NCI-H1417 treated with DMSO at 0.1 percent for 48 hours (cell line): ENCODE measurements at places on chromosomes 3 and 15.

DNA sequence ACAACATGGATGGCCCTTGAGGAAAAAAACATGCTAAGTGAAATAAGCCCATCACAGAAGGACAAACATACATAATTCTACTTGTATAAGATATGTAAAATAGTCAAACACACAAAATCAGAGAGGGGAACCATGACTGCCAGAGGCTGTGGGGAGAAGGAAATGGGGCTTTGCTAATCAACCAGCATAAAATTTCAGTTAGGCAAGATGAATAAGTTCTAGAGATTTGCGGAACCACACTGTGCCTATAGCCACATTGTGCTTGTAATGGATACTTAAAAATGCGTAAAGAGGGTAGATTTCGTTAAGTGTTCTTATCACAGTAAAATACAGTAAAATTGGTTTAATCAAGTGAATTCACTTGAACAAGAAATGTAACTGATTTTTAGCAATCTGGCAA lies 33.7 kb upstream of the SPTBN5 start:
- no peak for DNase-seq

- no peak for DNase-seq
Measured at GRCh38 chr15:31308185-31308639, 18.4 kb upstream of the KLF13 start.

- DNase-seq = peak; percentile 84
Measured at GRCh38 chr3:189372243-189372642, 200.5 kb downstream of the TPRG1 start.

DNA sequence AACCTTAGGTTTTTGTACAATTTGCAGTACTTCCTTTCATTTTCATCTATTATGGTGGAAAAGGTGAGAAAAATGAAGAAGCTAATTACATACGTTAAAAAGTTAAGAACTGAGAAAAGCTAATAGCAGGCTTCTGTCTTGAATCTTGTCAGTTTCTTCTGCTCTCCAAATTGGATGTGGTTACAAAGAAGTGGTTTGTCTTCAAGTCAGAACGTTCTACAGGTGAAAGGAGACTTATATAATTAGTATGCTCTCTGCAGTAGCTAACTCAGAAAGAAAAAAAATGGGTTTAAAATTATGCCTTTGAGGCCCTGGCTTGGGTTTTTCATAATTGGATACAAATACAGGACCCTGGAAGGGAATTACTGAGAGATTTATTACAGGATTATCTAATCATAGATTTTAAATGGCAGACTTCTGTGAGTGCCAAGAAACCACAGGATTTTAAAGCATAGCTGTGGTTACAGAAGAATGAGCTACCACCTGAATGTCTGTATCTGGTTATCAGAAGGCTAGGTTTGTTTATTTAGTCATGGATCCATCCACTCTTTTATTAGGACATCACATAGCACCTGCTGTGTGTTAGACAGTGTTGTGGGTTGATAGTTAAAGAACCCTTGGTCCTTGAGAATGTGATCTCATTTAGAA lies 528.1 kb upstream of the MCTP2 start:
- no peak for DNase-seq

- DNase-seq = no peak
Measured at GRCh38 chr3:141367038-141367730, 1.1 kb upstream of the ZBTB38 start.

DNA sequence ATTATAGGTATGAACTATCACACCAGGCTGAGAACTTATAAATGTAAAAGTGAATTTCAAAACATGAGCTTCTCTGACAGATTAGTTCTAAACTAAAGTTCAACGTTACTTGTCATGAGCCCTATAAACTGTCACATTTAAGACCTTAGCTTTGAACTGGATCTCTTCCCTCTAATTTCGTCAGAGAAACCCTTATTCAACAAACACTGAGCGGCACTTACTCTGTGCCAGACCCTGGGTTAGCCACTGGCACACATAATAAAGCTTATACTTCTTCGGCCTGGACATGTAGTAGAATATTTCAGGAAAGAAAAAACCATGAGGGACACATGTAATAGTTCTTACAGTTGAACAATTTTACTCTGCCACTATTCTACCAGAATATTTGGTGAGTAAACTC lies 5.6 kb downstream of the PCYT1A start:
- no peak for DNase-seq

DNA sequence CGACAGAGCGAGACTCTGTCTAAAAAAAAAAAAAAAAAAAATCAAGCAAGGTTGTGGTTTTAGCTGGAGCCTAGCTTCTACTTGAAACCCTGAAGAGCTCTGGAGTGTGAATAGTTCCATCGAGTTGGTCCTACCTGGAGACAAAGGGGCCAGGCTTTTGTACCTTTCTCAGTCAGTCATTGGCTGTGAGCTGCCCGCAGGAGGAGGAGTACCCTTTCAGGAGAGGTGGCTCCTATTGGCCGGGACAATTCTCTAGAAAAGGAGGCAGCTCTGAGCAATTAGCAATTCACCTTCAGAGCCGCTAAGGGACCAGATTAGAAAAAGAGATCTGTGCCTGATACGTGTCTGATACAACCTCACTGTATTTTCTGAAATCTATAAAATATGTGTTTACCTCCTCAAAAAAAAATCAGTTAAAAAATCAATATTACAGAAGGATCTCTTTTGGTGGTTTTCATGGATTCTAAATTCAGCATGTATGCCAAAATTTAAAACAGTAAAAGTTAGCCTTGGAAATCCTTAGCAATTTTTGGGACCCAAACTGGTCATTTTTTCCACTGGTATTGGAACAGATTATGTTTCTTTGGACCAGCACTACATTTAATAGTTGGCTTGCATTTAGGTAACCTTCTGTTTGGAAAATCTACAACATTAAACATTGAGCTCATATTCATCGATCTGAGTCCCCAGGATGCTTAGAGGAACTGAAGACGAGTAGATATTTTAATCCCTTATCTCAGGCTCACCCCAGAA lies 29.7 kb upstream of the PDCD6IP start:
- DNase-seq = no peak

DNA sequence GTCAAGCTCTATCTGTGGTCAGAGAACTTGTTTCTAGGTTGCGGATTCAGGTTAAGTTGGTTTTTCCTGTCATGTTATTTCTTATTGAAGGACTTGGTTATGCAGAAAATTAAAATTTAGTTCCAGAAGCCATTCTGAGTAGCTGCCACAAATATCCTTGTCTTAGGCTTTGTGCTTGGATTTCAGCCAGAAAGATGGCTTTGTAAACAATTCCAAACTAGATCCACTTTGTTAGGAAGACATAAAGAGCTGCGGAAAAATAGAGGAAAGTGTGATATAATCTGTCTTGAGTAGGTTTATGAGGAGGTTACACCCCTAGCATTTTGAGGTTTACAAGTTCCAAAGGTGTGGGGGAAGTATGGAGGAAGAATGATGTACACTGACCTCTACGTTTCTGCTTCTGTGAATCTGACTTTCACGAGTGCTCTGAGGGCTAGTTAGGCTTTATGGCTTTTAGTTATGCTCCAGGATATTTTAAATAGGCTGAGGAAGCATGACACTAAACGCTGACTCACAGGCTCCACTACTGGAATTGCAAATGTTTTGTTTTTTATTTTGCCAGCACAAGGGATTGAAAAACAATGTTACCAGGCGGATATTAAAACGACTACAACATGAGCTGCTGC lies 46.3 kb upstream of the UTS2B start:
- DNase-seq = no peak

GRCh38 chr3:154224866-154225265 lies 99.4 kb downstream of the DHX36 start:
- DNase-seq = no peak

DNA sequence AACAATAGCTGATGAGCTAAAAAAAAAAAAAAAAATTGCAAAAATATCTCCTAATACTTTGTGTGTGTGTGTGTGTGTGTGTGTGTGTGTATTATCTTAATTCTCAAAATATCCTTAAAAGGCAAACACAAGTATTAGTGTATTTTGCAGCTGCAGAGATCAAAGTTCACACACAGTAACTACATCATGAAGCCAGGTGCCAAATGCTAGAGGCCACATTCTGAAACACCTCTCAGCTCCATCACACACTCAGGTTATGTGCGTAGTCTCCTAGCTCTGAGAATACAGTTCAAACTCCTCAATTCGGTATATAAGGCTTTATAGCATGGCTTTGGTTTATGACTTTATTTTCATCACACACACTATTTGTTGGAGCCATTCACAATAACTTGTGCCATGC lies 33.5 kb upstream of the PPARG start:
- no peak for DNase-seq

DNA sequence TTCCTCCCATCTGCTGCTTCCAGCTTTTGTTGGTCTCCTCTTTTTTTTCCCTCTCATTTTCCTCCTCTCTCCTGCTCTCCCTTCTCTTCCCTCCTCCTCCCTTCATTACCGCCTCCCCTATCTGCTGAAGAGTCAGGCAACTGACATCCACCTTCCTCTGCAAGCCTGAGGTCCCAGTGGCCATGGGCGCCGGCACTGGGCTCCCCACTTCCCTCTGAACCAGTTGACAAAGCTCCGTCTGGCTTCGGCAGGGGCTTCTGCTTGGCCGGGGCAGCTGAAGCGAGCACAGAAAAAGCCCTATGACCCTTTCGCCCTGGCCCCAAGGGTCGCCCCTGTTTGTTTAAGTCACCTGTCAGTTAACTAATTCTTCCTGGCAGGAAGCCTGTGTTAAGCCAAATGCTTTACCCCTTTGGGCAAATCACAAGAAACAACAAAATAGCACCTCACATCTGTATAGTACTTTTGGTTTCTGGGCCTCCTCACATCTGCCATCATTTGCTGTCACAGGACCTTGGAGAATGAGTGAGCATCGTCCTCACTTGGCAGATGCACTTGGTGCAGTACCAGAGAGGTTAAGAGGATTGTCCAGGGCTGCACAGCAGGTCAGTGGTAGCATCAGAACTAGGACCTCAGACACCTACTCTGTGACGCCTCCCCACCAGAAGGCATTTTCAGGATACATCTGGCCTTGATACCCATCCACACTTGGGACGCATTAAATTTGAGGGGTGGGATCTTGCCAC lies 27.7 kb downstream of the ITGA11 start:
- DNase-seq = no peak

DNA sequence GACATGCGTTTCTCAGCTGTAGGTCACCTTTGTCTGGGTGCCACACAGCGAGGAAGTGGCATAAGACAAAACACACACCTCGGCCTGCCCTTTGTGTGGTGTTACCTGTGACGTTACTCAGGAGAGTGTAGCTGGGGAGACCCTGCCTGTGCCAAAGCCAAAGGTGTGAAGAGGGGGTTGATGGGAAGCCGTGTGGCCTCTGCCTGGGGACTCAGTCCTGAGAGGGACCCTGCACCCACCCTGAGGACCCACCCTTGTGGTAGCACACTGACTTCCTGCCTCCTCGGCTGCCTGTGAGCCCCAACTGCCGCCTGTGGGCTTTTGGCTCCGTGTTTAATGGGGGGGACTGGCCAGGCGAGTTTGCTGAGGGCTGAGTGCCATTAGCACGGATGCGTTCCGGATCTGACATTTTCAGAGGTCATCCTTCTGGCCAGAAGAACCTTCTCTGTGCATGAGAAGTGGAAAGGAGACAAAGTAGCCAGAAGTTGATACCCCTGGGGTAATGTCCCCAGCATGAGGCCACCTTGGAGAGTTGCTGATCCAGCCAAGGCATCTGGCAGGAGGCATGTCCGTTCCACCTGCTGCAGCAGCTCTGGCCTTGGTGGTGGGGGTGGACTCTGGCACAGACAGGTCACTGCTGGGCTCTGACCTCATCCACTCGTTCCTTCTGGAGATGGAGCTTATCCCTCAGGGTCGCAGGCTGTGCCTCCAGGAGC lies 51.8 kb upstream of the FURIN start:
- DNase-seq = no peak

GRCh38 chr3:39460677-39461076 lies 6.8 kb upstream of the MOBP start:
- no peak for DNase-seq

DNA sequence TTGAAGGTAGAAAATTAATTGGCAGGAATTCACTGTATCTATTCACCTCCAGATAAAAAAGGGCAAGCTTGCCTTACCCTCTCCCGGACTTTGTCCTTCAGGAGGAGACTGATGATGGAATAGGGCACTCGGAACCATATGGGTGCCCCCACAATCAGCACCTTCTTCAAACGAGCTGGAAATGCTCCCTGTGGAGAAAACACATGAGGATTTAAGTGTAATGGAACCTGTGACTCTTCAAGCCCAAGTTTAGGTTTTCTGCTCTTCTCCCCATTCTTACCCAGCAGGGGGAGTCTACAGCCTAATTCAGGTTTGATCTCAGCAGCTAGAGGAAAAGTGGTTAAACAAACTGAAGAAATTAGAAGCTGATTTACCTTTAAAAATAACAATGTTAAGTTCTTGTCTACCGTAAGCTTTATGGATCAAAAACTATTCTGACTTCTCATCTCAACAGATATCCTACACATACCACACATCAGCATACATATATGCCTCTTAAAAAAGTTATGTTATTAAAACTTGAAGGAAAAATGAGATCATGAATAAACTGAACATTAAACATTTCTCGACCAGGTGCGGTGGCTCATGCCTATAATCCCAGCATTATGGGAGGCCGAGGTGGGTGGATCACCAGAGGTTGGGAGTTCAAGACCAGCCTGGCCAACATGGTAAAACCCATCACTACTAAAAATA lies 57.5 kb upstream of the SIN3A start:
- DNase-seq = no peak

DNA sequence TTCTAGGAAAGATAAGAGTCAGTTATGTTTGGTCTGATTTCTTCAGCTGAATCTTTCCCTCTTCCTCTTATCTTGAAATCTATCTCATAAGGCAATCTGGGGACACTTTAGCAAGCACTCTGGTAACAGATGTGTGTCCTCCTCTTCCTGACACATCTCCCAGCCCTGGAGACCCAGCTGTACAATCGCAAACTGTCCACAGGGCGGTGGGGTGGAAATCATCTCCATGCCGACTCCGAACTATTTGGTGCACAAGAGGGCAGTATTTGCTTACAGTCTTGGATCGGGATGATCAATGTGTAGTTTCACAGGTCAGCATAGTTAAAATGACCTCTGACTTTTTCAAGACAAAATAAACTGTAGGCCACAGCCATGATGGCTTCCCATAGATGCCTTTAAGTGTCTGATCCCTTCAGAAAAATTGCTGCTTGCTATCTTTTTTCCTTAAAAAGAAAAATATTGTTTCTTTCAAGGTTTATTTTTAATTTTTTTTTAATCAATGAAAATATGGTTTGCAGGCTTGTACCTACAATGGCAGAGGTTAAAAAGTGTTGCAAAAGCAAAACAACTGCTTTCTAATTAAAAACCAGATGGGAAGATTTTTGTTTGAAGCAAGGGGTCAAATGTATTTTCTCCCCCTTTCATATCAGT lies 17.7 kb downstream of the EEFSEC start:
- peak; percentile 74 for DNase-seq

DNA sequence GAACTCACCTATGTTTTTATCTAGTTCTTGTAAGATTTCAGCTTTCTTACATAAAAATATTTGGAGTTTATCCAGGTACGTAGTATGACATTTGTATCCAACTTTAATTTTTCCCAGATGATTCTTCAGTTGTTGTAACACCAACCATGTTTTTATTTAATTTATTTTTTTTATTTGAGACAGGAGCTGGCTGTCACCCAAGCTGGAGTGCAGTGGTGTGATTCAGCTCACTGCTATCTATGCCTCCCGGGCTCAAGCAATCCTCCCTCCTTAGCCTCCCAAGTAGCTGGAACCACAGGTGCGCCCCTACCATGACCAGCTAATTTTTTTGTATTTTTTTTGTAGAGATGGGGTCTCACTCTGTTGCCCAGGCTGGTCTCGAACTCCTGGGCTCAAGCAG lies 6.6 kb downstream of the XYLB start:
- DNase-seq = no peak
